CD4-positive, alpha-beta T cell treated with Interleukin-4 for 1 hour (primary cell): ENCODE measurements at places on chromosomes 12 and 14.
A peak's percentile ranks its signal among the peaks of the same experiment; 100 is the strongest.

DNA sequence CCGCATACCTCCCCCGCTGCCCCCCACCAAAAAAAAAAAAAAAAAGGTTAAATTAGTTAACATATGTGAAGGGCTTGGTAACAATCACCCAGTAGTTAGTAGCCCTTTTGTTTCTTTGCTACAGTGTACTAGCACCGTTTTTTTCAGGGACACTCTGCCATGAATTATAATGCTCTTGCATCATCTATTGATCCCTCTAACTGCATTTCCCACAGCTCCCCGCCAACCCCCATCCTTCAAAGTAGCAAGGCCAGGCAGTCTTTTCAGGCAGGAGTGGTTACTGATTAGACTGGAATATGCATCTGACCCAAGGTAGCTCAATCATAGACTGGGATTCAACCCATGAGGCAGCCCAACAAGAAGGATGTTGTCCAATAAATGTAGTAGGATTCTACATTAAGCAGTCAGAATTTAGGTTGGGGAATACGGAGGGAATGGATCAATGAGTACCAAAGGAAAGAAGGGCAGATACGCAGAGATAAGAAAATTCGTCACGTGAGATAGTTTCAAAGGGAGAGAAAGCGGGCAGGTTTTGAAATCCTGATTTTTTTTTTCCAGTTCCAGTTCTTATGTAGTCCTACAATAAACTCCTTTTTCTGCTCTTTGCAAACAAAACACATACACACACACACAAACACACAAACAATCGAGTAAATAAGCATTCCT is 39.8 kb upstream of the CRACR2A start:
- no peak for DNase-seq

DNA sequence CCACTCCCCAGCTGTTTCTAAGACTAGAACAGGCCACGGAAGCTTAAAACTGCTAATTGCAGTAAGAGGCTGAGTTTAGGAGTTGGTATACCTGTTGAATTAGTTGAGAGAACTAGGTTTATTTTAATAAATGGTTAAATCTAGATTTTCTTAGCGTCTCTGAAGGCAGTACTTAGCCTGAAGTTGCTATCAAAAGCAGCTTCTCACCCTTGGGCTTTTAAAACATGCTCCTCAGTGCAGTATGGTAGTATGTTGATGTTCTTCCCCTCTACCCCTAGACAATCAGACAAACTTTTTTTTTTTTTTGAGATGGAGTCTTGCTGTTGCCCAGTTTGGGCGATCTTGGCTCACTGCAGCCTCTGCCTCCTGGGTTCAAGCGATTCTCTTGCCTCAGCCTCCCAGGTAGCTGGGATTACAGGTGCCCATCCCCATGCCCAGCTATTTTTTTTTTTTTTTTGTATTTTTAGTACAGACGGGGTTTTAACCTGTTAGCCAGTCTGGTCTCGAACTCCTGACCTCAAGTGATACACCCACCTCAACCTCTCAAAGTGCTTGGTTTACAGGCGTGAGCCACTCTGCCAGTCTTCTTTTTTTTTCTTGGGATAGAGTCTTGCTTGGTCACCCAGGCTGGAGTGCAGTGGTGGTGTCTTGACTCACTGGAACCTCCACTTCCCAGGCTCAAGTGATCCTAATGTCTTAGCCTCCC is 6.8 kb downstream of the SRSF5 start:
- no peak for DNase-seq

DNA sequence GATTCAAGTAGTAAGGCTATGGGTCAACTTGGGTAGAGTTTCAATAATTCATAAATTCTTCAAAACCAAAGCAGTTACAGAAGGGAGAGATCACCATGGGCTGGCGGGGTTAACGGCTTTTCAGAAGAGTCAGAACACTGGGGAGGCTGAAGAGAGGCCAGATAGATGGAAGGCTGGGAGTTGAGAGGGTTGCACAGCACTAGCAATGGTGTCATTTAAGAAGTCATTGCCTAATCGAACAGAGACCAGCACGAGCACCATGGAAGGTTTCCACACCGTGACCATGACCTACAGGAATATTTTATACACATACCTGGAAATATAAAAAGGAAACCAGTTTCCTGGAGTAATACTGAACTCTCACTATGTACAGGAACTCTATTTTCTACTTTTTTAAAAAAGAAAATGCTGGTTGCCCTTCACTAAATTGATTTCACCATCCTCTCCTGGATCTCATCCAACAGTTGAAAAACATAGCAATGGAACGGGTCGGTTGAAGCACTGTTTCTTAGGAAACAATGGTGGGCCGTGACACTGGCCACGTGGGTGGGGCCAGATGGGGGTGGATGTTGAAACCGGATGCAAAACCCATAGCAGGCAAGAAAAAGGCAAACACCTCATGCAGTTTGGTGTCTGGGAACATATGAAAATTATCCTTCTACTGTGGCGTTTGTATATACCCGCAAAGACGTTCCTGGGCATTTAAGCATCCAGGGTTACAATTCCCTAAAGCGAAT is 38.0 kb upstream of the RIN3 start:
- peak; percentile 60 for DNase-seq

DNA sequence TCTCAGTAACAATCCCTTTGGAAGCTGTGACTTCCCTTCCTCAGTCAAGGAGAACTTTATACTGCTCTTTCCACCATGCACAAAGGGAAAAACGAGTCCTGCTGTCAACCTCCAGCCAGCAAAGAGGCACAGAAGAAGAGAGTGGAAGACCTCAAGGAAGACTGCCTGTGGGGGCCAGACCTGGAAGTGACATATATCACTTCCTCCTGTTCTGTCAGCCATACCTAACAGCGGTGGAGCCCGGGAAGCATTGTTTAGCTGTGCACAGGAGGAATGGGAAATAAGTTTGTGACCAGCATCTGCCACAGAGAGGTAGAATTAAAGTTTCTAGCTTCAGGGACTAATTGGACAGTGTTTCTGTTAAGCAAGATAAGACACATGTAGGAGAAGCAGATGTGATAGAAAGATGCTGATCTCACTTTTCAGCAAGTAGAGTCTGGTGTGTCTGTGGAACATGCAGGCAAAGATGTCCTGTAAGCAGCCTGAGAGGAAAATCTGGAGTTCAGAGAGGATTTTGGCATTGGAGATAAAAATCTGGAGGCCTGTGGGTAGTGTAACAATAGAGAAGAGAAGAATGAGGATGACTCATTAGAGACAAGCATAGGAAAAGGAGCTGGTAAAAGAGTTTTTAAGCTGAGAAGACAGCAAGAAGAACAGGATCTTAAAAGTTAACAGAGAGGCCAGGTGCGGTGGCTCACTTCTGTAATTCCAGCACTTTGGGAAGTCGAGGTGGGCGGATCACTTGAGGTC is 141.6 kb upstream of the CPSF6 start:
- no peak for DNase-seq

DNA sequence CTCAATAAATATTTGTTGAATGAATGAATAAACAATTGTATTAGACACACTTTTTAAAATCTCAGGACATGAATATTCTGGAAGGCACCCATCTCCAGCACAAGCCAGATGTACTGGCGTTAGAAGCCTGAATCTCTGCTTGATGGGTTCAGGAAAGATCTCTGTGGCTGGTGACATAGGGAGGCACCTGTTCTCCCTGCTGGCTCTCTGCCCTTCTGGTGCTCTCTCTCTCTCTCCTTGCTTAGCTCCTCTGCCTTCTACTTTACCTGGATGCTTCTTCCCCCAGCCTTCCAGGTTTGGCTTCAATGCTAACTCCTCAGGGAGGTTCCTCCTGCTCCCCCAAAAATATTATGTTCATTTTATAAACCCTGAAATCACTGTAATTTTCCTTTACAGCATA is 1.5 kb downstream of the CYP46A1 start:
- no peak for DNase-seq

- no peak for DNase-seq
Observed at GRCh38 chr12:51011955-51012354, 14.2 kb downstream of the SLC11A2 start.

GRCh38 chr14:99546234-99546879 is 57.6 kb downstream of the CCDC85C start:
- no peak for DNase-seq

GRCh38 chr12:51620448-51620847 is 29.4 kb downstream of the SCN8A start:
- DNase-seq: no peak

- DNase-seq: peak; percentile 39
Observed at GRCh38 chr12:57837864-57838562, 8.5 kb downstream of the CTDSP2 start.

- DNase-seq: no peak
Observed at GRCh38 chr12:93824514-93825500, 147.6 kb downstream of the CRADD start.

DNA sequence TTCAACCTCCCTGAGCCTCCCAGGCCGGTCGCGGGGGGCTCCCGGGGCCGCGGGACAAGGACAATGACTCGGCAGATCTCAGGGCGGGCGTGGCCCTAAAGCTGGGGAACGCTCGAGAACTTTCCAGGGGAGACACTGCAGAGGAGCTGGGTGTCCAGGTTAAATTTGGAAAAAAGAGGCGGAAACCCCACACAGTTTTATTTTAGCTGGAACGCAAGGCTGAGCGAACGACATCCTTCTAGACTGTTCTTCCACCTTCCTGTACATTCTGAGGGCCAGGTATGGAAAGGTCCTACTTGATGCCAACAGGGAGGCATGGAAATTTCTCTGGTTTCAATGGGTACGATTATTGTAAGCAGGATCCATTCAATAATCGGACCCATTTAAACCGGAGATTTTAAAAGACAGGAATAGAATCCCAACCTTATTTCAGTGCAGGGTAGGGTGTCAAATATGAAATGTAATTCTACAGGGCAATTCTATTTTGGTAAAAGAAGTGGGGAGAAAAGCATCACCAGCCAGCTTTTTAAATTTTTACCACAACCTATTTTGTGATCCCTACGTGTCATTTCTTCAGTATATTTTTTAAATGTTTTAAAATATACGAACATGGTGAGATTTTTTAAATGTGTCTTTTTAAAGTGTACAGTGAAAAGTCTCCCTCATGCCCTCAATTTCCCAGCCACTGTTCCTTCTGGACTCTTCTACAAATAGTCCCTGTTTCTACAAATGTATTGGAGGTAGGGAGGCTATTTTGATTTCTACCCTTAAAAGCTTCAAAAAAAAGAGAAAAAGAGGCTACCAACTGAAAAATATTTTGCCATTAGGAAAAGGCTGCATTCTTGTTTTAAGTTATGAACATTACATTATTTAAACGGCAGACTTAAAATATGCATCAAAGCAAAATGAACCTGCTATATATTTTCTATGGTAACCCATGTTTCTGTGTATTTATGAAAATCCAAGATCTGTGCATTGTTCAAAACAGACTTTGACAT is 1.1 kb upstream of the UBC start:
- no peak for DNase-seq

DNA sequence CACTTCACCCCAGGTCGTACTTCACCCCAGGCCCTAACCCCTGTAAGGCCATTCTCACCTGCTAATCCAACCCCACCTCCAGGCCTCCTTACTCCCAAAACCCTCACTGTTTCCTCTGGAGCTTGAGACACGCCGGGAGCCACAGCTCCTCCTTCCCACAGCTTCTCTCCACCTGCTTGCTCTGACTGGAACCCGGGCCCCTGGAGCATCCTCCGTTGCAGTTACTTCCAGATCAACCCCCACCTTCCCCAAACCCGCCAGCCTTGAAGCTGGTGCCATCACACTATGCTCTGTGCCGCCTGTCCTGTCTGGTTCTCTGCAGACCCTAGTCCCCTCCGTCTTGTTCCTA is 34.6 kb upstream of the PPP2R5C start:
- DNase-seq: no peak

DNA sequence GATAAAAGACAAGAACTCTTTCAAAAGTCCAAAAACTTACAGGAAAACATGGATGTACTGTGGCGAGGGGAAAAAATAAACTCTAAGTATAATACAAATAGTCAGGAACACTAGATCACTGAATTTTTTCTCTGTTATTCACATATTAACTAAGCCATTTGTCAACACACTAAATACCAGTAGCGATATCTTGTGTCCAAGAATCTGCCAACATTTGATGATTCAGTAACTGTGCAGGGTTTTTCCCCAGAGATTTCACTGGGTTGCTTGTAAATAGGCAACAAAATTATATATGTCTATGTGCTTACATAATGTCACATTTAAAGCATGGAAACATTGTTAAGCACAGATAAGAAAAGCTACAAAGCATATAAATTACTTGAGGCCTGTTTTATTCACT is 205.9 kb downstream of the KIF21A start:
- DNase-seq: no peak

GRCh38 chr12:67161322-67161918 is 107.7 kb upstream of the CAND1 start:
- DNase-seq: no peak

DNA sequence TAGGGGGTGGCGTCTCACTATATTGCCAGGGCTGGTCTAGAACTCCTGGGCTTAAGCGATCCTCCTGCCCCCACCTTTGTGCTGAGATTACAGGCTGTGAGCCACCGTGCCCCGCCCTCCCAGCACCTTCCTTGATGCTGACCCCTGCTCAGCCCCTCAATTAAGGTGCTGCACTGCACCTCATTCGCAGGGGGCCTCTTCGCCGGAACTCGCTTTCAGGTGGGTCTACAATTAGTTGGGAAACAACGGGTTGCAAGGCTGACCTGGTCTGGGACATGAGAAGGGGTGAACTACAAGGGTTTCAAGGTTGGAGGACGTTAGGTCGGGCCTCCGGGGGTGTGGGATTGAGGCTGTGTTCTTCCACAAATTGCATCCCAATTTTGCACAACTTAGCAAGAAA is 1.2 kb upstream of the NOP2 start:
- no peak for DNase-seq

DNA sequence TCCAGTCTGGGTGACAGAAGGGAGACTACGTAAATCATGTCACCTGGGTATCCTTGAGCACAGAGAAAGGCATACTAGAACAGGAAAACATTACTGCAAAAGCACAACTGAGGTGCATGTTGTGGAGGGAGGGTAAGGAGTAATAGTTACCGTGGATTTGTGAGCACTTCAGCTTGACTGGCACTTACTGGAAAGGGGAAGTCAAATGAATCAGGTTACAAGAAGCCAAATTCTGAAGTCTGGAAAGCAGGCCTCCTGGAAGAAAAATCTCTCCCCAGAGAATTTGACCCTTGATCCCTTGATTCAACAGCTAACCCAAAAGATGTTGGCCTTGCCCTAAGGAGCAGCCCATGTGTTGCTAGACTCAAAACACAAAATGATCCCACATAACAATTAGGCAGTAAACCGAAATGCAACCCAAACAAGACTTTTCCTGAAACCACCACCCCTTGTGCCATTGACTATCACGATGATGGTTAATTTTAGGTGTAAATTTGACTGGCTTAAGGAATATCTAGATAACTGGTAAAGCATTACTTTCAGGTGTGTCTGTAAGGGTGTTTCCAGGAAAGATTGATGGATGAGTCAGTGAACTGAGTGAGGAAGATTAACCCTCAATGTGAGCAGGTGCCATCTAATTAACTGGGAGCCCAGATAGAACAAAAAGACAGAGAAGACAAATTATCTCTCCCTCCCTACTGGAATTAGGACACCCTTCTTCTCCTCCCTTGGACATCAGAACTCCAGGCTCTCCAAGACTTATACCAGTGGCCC is 108.8 kb downstream of the SLC25A21 start:
- no peak for DNase-seq

DNA sequence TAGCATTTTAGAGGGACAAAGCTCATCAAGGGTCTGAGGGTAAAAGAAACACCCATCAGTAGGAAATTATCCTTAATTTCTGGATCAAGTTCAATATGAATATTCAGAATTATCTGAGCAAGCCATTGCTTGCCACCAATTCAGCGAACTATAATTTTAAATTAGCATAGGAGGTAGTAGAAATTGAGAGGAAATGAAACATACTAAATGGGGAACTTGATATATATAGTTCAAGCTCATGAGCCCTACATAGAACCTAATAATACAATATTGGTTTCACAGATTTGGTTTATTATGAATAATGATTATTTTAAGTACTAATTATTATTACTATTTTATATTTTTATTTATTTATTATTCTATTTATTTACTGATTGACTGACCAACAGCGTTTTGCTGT is 42.1 kb upstream of the GXYLT1 start:
- no peak for DNase-seq
